ENCODE measurements at places on chromosomes 13 and 19.
A peak's percentile ranks its signal among the peaks of the same experiment; 100 is the strongest.

GRCh38 chr13:67769987-67770341 is 539.8 kb upstream of the PCDH9 start:
- DNase-seq, result no peak

- DNase-seq, result no peak
Observed at GRCh38 chr13:26678330-26678729, 82.3 kb downstream of the GPR12 start.

DNA sequence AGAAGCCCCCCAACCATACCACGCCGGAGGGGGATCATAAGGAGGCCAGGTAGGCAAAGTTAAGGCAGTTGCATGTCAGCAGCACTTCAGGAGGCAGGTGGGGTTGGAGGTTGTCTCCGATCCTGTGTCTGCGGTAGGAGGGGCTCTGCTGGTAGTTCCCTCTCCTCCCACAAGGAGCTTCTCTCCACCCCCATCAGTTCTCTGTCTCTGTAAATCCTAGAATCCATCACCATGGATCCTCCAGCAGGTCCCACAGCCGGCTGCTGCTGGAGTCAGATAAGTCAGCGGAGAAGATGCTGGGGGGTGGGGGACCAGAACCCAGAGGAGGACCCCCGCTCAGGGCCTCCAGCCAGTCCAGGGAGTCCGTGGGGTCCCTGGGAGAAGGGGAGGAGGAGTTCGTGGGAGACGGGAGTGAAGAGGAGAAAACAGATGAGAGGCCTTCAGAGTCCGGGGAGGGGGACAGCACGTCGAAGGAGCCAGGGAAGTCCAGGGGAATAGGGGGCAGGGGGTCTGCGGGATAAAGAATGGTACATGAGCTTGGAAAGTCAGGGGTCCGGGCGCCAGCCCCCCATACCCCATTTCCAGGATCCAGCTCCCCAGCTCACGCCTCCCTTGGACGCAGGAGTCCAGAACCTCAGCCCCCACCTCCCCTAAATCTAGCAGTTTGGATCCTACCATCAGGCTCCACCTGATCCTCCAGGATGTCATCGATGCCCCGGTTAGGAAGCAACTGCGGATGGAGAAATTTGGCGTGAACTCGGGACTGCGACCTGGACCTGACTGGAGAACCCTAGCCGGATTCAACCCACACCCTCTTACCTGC is 6.3 kb downstream of the MAMSTR start:
- no peak for DNase-seq

GRCh38 chr19:33624586-33624985 is 2.8 kb downstream of the CHST8 start:
- no peak for DNase-seq

- DNase-seq, result no peak
Observed at GRCh38 chr13:46858776-46859175, 38.1 kb downstream of the HTR2A start.

- no peak for DNase-seq
Observed at GRCh38 chr13:99823961-99824360, 147.6 kb downstream of the ZIC5 start.

- DNase-seq, result peak; percentile 37
Observed at GRCh38 chr19:35755550-35756376, 1.1 kb downstream of the HSPB6 start.

GRCh38 chr19:15129856-15130585 is 22.8 kb downstream of the SYDE1 start:
- no peak for DNase-seq

All from effector memory CD4-positive, alpha-beta T cell (primary cell).